ENCODE measurements at places on chromosomes 12 and 14.

DNA sequence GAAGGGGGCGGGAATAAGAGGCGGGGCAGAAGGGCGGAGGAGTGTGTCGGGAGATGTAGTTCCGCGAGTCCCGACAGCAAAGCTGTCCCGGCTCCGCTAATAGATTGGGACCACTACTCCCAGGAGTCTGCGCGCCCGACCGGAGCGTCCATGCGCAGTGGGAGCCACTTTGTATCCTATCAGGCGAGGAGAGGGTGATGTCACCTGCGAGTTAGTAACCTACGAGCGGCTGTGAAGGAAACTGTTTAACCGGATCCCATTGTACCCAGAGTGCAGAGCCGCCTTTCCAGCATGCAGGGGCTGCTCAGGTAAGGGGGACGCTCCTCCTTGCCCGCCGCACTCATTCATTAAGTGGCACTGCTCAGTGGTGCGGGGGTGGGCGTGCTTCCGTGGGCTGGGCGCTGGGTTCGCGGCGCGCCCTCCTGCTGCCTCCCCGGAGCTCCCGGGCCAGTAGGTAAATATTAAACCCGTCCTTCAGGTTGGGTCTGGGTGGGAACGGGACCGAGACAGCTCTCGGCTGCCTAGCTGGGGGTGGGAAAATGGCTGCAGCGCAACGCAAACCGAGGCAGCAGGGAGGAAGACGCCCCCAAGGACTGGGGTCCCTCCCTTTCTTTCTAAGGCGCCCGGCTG is at the start of gene DAAM1:
DAAM1 (plus strand) TSS at position 207 of the 630 bp plus-strand sequence. CDS start 74,811 bp downstream, outside the sequence.
- peak; percentile 97 for DNase-seq

DNA sequence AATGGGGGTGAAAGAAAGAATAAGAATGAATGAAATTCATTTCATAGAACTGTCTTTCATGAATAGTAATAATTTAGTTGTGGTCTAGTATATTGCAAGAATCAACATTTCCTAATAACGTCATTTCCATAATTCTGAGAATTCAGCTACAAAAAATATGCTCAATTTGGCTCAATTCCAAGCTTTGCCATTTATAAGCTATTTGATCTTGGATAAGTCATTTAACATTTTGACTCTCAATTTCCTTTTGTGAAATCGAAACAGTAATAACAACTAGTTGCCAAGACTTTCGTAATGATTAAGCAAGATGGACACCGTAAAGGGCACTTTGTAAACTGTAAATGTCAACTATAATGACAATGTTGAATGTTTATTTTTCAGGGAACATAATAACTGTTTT is 18.1 kb downstream of the NOS1 start:
- no peak for DNase-seq

DNA sequence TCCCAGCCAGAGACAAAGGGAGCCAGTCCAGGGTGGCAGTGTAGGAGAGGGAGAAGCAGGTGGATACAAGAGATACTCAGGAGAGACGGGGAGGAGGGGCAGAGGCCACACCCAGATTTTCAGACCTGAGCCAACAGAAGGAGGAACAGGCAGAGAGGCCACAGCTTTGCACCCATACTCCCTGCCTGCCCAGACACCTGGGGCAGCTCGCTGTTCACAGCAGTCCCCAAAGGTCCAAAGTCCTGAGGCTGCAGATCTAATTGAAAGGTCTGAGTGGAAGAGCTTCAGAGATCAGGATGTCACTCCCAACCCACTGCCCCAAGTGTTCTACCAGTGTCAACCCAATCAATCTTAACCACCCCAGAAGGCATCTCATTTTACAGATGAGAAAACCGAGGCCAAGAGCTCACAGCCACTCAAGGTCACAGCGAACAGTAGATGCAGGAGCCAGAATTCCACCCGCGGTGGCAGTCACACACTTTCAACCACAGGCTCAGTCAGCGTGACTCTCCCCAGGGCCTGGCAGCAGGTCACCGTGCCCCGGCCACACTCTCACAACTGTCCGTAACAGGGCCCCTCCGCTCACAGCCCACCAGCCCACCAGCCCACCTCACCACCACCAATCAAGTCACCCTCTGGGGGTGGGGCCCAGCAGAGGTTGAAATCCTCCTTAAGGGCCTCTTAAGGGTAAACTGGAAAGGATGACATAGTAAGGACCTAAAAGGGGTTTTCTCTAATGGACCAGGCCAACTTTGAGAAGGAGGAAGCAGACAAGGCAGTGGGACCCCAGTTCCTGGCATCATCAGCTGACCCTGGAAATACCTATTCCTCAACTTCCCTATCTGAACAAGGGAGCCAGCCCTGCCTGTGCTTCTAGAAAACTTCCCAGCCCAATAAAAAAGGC is 33.3 kb downstream of the ACTN1 start:
- DNase-seq = no peak

GRCh38 chr14:70666361-70666686 is 24.6 kb downstream of the TTC9 start:
- no peak for DNase-seq

DNA sequence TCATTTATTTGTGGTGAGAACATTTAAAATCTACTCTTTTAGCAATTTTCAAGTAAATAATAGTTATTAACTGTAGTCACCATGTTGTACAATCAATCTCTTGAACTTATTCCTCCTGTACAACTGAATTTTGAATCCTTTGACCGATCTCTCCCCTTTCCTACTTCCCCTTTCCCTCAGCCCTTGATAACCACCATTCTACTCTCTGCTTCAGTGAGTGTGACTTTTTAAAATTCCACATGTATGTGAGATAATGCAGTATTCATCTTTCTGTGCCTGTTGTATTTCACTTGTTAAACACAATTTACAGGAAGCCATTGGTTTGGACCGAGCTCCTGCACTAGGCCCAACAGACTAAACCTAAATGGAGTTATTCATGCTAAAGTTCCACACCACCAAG is 458.9 kb upstream of the PDE3A start:
- no peak for DNase-seq

All from fibroblast of the conjunctiva (primary cell).